ENCODE measurements at places on chromosomes 16 and 17.
A peak's percentile ranks its signal among the peaks of the same experiment; 100 is the strongest.

DNA sequence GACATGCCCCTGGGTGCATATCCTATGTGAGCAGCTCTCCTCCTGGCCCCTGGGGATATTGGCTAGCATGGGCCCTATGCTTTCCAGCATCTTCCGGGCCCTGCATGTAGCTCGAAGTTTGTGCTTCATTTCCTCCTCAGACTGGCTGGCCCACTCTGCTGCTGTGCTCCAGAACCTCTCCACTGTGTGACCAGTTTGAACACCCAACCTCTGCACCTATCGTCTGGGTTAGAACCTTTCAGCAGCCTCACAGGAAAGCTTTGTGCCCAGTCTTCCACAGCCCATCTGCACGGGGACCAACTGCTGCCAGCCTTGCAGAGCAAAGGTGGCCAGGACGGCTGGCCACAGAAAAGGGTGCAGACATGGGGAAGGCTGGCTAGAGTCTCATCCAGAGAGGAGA is 10.2 kb upstream of the CLEC18B start:
- no peak for DNase-seq

DNA sequence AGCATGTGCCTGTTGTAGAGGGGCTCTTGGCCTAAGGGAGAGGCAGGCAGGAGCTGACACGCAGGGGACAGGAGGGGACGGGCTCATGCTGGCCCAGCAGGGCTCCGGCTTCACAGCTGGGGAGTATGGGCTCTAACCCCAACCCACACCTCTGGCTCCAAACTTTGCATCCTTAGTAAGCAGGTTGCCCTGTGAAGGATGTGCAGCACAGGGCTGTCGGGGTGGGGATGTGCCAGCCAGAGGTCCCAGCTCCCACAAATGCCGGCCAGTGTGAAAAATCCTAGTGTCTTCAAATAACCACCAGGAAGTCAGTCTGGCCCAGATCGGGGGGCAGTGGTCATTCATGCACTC is 14.0 kb upstream of the FAM83G start:
- DNase-seq: no peak

GRCh38 chr17:181245-182049 is at the start of gene DOC2B:
Gene DOC2B (minus strand): TSS chr17:181650. CDS start chr17:181479, 171 bp downstream.
- peak; percentile 32 for DNase-seq

DNA sequence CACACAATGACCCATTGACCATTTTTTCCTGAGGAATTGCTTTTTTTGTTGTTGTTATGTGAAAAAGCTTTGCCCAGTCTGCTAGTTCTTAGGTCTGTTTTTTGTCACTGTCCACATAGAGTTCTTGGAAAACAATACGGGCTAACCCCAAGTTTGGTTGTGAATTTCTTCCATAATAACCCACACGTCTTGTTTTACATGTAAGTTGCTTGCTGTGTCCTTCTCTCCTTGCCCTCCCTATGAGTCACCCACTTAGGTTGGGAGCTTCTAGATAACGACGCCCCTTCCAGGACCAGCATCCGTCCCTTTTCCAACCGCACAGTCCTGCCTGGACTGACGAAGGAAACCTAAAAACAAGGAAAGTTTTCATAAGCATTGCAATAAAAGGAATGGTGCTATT is 175.3 kb upstream of the HS3ST3A1 start:
- no peak for DNase-seq

- DNase-seq: no peak
Observed at GRCh38 chr17:44916781-44917241, 1.5 kb upstream of the GFAP start.

DNA sequence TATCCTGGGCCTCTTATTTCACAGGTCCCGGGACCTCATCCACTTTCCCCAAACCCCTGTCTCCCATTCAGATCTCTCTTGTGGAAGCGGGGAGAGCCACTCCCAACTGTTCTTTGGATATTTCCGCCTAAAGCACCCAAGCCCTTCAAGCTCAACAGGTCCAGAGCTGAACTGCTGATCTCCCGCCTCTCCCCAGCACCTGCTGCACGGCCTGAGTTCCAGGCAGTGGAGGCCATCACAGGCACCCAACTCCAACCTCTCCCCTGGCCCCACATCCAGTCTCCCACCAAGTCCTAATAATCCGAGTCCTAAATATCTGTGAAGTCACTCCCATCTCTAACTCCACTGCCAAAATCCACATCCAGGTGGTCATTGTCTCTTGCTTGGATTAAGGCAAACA is 6.5 kb downstream of the ITGA2B start:
- DNase-seq: no peak

Data from neural crest cell (in vitro differentiated cells).